Uterine smooth muscle cell (primary cell): ENCODE measurements at places on chromosomes 6 and 20. TPM values are rescaled to one million over a fixed set of nuclear protein-coding genes. Genes with fewer than 3 reads are reported as not detected.

GLP1R gene
- total RNA-seq: not detected in 2 replicates

SPATS1 gene
- not detected in 2 replicates for total RNA-seq

STXBP5 gene
- total RNA-seq: 65.1 and 110 TPM in 2 replicates

ELOVL2 gene
- 0.11 TPM in 1 of 2 replicates, not detected in the other for total RNA-seq

JPH2 gene
- 3.0 and 6.1 TPM in 2 replicates for total RNA-seq

IRAK1BP1 gene
- 3.7 and 5.4 TPM in 2 replicates for total RNA-seq

C6orf52 gene
- total RNA-seq: 1.00 and 1.5 TPM in 2 replicates

OPN5 gene
- not detected in 2 replicates for total RNA-seq

CCHCR1 gene
- total RNA-seq: 25.6 and 36.6 TPM in 2 replicates

MANEA gene
- 9.9 and 12.9 TPM in 2 replicates for total RNA-seq

BFSP1 gene
- 1.5 and 3.1 TPM in 2 replicates for total RNA-seq

GRIK2 gene
- total RNA-seq: 0.11 and 0.25 TPM in 2 replicates

WFDC10B gene
- total RNA-seq: not detected in 2 replicates

SEC23B gene
- 68.6 and 87.4 TPM in 2 replicates for total RNA-seq

LY6G6C gene
- not detected in 2 replicates for total RNA-seq

LEMD2 gene
- total RNA-seq: 64.7 and 66.3 TPM in 2 replicates

LKAAEAR1 gene
- not detected in 2 replicates for total RNA-seq

NKX2-4 gene
- not detected in 2 replicates for total RNA-seq

TRIM15 gene
- not detected in 2 replicates for total RNA-seq

OR2J2 gene
- total RNA-seq: not detected in 2 replicates

VSX1 gene
- total RNA-seq: not detected in 2 replicates

LIME1 gene
- 5.2 and 7.0 TPM in 2 replicates for total RNA-seq

LRRC1 gene
- total RNA-seq: 6.8 and 11.6 TPM in 2 replicates

STMND1 gene
- not detected in 2 replicates for total RNA-seq

FOXQ1 gene
- 0.33 TPM in 1 of 2 replicates, not detected in the other for total RNA-seq

CPNE5 gene
- total RNA-seq: under 0.01 and 0.11 TPM in 2 replicates

RNF182 gene
- total RNA-seq: 1.1 and 1.8 TPM in 2 replicates

SLC17A3 gene
- total RNA-seq: not detected in 2 replicates

MOCS1 gene
- total RNA-seq: 9.8 and 11.9 TPM in 2 replicates

LY6G6F gene
- total RNA-seq: not detected in 2 replicates
